HCEC 1CT (cell line): ENCODE measurements at places on chromosomes 13 and 19.

GRCh38 chr19:58033741-58034476 is at the start of gene ZSCAN1:
Gene ZSCAN1 (plus strand): TSS chr19:58034025. CDS start chr19:58037837, 3,812 bp downstream.
- no peak for DNase-seq

DNA sequence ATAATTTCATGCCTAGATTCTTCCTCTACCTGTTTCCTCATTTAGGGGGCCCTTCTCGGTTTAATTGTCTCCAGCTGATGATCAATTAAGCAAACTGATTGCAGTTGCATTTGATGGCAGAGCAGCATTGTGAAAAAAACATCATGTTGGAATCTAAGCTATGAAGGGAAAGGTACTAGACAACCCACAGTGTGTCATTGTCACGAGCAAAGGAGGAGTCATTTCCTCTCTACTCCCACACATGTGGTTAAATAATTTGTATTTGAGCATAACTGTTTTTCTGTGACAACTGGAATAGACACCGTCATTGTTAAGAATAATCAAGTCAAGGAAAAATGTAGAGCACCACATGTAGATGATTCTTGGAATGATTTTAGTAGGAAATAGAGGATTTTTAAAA is 240.3 kb downstream of the DCT start:
- peak; percentile 73 for DNase-seq

DNA sequence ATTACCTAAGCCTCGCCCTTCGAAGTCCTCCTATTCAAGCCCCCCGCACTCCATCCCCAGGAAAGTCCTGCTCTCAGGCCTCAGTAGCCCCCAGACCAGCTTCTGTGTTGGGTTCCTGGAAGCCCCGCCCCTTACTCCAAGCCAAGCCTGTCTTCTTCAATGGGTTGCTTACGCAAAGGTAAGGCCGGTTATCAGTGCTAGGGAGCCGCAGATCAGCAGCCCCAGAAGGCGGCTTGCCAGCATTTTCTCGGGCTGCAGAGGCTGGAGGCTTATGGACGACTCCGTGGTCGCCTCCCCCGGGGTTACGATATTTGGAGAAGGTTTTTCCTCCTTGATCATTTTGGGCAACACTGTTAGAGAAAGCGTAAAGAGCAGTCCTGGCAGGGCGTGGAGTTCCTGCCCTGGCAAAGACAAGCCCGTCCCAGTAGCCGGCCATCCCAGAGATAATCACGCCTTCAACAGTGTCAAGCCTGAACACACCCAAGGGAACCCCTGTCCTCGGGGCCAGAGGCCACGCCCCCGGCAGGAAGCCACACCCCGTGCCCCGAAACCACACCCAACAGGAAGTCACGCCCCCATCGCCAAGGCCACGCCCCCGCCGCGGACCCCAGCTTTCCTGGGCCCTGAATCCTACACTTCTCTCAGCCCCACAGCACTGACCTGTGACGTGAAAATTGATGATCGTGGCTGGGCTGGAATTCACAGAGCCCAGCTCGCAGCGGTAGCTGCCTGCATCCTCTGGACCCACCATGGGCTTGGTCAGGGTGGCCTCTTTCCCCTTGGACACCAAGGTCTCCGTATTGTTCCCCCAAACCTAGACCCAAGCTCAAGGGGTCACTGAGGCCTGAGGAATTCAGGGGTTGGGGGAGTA is 954 bp upstream of the RASIP1 start:
- DNase-seq = no peak

DNA sequence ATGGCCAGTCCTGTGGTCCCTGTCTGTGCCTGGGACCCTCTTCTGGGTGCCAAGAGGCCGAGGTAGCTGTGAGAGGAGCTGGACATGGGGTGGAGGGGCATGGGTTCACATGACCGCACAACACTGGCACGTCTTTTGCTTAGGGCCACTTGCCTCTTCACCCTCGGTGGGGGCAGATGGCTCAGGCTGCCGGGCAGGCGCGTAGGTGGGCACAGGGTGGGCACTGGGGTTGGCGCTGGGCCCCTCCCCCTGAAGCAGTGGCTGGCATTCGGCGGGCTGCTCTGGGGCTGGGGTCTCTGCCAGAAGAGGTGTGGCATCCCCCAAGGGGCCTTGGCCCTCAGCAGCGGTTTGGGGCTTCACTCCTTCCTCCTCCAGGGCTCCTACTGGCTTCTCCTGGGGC is 8.4 kb downstream of the PALM3 start:
- DNase-seq = no peak

GRCh38 chr13:24066405-24067295 is 93.9 kb upstream of the SPATA13 start:
- no peak for DNase-seq

GRCh38 chr19:9940778-9941177 is 4.5 kb upstream of the OLFM2 start:
- DNase-seq = peak; percentile 67

- DNase-seq = no peak
These were observed 8.7 kb upstream of the ZNF548 start for GRCh38 chr19:57380923-57381322.

DNA sequence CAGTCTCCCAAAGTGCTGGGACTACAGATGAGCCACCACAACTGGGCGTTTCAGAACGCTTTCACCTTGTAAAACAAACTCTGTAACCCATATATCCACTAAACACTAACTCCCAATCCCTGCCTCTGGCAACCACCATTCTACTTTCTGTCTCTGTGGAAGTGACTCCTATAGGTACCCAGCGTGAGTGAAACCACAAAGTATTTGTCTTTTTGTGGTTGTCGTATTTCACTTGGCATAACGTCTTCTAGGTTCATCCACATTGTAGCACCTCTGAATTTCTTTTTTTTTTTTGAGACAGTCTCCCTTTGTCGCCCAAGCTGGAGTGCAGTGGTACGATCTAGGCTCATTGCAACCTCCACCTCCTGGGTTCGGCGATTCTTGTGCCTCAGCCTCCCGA is 44.8 kb downstream of the BRD4 start:
- DNase-seq = no peak

DNA sequence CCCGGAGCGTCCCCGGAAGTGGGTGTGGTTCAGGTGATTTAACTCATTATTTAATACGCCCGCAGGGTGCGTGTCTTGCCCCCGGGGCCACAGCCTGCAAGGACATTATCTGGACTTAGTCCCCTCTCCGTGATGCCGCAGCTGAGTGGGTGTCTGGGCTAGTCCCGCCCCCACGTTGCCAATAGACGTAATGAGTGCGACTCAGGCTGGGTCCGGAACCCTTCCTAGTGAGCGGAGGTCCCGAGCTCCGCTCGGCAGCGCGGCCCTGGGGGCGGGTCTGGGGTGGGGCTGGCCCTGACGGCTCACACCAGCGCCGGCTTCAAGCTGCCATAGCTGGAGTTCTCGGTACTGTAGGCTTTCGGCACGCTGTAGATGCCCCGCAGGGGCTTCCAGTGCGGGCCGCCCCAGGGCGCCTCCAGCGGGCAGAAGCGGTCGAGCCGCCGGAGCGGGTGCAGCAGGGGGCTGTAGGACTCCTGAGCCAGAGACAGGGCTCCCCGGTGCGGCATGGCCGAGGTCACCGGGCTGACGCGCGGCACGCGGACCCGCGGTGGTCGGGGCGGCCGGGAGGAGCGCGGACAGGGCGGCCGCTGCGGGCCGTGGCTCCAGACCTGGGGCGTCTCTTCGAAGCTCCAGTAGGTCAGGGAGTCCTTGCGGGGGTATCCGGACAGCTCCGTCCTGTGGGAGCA is 918 bp upstream of the LHB start:
- peak; percentile 44 for DNase-seq

DNA sequence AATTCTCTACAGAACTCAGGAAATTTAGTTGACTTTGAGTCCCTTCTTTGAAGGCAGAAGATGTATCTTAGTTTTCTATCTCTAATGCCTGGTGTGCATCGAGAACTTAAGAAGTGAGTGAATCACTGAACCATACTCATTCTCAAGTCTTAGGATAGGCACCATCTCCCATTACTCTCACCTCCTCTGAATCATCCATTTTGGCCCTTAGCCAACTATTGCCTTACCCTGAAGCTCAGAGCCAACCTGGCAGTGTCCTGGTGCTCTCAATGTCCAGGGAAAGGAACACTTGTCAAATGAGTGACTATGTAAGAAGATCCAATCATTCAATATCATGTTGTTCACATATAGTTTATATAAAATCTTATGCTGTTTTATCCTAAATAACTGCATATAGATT is 146.6 kb downstream of the RGCC start:
- DNase-seq = peak; percentile 71

- no peak for DNase-seq
These were observed 55.4 kb upstream of the RNF113B start for GRCh38 chr13:98232456-98232855.

DNA sequence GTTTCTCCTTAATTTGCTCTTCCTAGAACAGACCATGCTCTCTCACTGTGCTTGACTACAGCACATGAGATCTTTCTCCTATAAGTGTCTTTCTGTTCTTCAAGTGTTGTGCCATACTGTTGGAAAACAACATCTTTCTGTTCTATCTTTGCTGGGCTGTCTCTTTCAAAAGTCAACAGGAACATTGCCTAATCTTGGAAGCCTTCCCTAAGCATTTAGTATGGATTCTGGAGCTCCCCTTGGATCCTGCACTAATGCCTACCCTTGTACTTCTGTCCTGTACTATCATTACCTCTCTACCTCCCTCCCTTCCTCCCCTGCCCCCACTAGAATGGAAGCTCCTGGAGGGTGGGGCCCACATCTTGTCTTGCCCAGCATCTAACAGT is 26.8 kb downstream of the STARD13 start:
- DNase-seq = peak; percentile 37

- peak; percentile 78 for DNase-seq
These were observed 1.9 kb downstream of the RRAS start for GRCh38 chr19:49637821-49638738.

- no peak for DNase-seq
These were observed 12.6 kb upstream of the OLFM4 start for GRCh38 chr13:53015971-53016370.

GRCh38 chr13:41905600-41906254 is 55.2 kb downstream of the VWA8 start:
- peak; percentile 77 for DNase-seq

GRCh38 chr13:111572956-111573761 is 252.7 kb downstream of the TEX29 start:
- no peak for DNase-seq

- no peak for DNase-seq
These were observed 32.2 kb downstream of the CKM start for GRCh38 chr19:45290381-45290931.

DNA sequence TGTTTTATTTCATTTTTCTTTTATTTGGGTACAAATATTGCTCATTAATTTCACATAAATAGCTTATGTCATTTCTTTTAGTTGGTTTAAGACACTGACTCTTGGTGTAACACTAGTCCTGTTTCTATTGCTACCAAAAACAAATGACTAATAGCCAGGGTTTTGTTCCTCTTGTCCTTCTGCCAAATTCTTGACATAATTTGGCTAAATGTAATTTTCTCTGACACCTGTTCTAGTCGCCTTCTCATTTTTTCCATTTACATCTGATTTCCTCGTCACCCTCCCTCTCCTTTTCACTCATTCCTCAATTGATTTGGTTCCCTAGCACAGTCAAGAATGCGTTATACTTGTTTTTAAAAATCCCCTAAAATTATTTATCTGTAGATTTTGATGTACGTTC is 1718.7 kb downstream of the EFNB2 start:
- DNase-seq = no peak

GRCh38 chr19:42411581-42412178 is 15.5 kb downstream of the LIPE start:
- DNase-seq = no peak

DNA sequence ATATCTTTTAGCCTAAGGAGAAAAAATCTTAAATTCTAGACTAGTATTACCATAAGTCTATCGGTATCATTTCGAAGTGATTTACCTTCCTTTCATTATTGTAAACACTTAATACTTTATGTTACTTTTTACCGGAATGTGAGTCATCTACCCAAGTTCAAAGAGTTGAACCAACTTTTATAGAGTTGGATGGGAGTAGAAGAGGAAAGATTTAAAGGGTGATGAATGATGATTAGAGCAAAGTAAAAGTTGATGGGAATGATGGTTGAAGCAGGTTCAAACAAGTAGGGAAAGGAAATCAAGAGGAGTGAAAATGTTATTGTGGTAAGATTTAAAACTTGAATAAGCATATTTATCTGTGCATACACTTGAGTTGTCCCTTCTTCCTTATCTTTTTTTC is 11.3 kb upstream of the LPAR6 start:
- no peak for DNase-seq

GRCh38 chr19:3985643-3986259 is 488 bp upstream of the EEF2 start:
- DNase-seq = no peak

- DNase-seq = no peak
These were observed 305.2 kb downstream of the MTUS2 start for GRCh38 chr13:29125191-29125933.

DNA sequence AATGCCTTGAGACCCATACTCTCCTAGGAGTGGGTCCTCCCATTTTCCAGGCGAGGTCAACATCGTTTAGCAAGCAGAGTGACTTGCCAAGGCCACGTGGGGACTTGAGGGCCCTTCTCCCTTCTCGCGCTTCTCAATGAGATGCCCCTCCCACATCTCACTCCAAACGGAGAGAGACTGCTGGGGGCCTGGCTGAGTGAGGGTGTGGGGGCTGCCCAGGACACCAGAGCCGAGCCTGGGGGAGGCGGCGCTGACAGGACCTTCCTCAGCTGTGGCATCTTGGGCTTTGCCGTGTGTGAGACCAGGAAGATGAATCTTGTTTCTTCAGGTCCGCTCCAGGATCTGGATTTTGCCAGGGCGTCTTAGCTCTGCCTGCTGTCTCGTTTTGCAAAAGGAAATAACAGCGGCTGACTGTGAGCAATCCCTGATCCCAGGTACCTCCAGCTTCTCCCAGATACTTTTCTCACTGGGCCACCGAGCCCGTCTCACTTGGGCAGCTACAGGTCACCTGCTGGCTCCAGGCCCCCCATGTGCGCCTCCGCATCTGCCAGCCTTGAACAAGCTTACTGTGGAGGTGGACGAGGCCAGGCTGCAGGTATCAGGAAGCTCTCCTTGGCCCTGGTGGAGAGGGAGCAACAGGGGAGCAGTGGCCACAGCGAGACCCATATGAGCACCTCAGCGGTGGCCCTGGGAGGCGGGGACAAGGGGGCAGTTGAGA is 6.0 kb downstream of the COX6B2 start:
- no peak for DNase-seq

DNA sequence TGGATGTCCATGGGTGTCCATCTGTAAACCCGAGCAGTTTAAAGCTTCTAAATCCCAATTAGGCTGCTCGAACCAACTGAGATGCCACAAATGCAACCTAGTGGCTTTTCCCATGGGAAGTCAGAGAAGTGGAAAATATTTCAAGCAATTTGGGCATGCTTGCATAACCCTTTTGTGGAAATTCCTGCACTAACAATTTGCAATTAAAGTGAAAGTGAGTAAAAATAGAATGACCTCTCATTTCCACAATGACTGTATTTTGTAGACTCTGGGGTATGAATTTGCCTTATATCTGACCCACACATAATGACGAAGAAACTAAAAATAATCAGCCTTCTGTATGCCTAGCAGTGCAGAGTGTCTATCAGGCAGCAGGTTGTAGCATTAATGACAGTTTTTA is 91.8 kb upstream of the TSC22D1 start:
- peak; percentile 37 for DNase-seq
